ENCODE measurements at places on chromosomes 3 and 15. TPM values are rescaled to one million over a fixed set of nuclear protein-coding genes. Genes with fewer than 3 reads are reported as not detected.

- no peaks in the 10 kb centered on the region for H3K4me1 ChIP-seq
- no peaks in the 10 kb centered on the region for H3K27me3 ChIP-seq
- no peak for DNase-seq
- no peak overlapping the region for H3K4me3 ChIP-seq
- no peak overlapping the region for H3K27ac ChIP-seq
- H3K36me3 ChIP-seq: no peaks in the 10 kb centered on the region
Measured at GRCh38 chr15:38746211-38746610, 181.6 kb upstream of the RASGRP1 start.

ZNF774 gene
- 6.2 TPM for total RNA-seq

DNA sequence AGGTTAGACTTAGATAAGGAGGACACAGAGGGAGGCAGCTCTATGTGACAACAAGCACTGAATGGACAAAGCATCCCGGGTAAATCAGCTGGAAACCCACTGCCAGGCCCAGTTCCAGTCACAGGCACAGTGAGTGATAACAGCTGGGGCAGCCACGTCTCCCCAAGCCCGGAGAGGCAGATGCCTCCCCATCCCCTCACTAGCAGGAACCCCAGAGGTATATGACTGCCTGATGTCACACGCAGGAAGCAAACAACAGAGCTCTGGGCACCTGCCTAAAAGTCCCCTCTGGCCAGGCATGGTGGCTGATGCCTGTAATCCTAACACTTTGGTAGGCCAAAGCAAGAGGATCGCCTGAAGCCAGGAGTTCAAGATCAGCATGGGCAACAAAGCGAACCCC is 18.2 kb downstream of the C15orf62 start:
- no peaks in the 10 kb centered on the region for H3K36me3 ChIP-seq
- no peak for DNase-seq
- peaks cover 85% of the 10 kb centered on the region for H3K4me1 ChIP-seq
- no peaks in the 10 kb centered on the region for H3K27me3 ChIP-seq

DYNC1LI1 gene
- total RNA-seq: 30.1 TPM

MGLL gene
- total RNA-seq: 28.2 TPM

DNA sequence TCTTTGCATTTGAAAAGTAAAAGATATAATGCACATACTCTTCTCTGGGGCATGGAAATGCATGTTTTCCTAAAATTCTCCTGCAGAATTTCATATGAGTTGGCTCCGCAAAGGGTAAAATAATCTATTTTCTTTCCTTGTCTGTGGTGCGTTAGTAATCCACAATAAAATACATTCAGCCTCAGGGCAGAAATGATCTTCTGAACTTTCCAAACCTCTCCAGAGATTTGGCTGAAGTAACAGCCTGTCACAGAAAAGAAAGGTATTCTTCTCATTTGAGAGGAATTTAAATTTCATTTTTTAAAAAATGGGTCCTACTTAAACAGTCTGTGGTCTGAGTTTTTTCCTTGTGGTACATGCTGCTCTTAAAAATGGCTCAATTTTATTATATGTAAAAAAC is 182.7 kb upstream of the DCBLD2 start:
- no peak overlapping the region for H3K27ac ChIP-seq
- H3K4me1 ChIP-seq: no peaks in the 10 kb centered on the region
- no peak overlapping the region for H3K4me3 ChIP-seq
- no peaks in the 10 kb centered on the region for H3K27me3 ChIP-seq
- DNase-seq: no peak

DNA sequence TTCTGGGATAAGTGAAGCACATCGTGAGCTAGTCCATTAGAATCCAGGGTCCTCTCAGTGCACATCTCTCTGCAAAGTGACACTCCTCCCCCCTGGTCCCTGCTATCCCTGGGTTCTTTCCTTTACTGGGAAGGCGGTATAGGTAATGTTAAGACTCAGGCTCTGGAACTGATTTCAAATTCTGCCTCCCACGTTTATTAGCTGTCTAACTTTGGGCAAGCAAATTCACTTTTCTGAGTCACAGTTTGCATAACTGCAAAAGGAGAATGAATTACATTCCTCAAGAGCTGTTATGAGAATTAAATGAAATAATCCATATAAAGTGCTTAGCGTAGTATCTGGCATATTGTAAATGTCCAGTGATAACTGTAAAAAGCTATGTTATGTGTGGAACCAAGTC is 168.1 kb upstream of the LRRN1 start:
- H3K27ac ChIP-seq: no peak overlapping the region
- no peak for DNase-seq
- no peaks in the 10 kb centered on the region for H3K36me3 ChIP-seq
- no peaks in the 10 kb centered on the region for H3K4me1 ChIP-seq
- H3K4me3 ChIP-seq: no peak overlapping the region

GRCh38 chr3:20230954-20231353 is 44.9 kb upstream of the SGO1 start:
- DNase-seq: no peak
- H3K36me3 ChIP-seq: no peaks in the 10 kb centered on the region
- no peaks in the 10 kb centered on the region for H3K27me3 ChIP-seq
- no peak overlapping the region for H3K4me3 ChIP-seq
- H3K27ac ChIP-seq: no peak overlapping the region
- no peaks in the 10 kb centered on the region for H3K4me1 ChIP-seq

- H3K27me3 ChIP-seq: no peaks in the 10 kb centered on the region
- no peak overlapping the region for H3K27ac ChIP-seq
- H3K36me3 ChIP-seq: no peaks in the 10 kb centered on the region
- H3K4me3 ChIP-seq: no peak overlapping the region
Measured at GRCh38 chr3:109089265-109089664, 28.7 kb downstream of the MORC1 start.

GRCh38 chr15:73996939-73997338 is 2.4 kb downstream of the PML start:
- H3K27ac ChIP-seq: no peak overlapping the region
- peak; percentile 34 for DNase-seq
- H3K4me3 ChIP-seq: peak overlapping the region; percentile 92
- H3K36me3 ChIP-seq: no peaks in the 10 kb centered on the region
- H3K4me1 ChIP-seq: peaks cover 27% of the 10 kb centered on the region
- no peaks in the 10 kb centered on the region for H3K27me3 ChIP-seq

DNA sequence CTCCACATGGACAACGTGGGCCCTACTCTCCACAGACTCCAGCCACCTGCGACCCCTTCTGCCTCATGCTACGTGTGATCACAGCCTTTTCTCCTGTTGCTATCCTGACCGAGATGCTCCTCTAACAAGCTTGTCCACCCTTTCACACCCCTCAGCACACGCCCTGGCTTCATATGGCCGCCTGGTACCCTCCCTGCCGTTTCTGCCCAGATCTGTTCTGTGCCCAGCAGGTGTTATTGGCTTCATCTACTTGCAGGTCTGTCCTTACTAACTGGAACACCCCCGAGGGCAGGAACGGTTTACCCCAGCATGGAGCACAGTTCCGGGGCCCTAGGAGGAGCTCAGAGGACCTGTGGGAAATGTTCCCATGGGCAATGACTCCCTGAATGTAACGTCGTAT is 9.9 kb downstream of the CHAC1 start:
- no peaks in the 10 kb centered on the region for H3K27me3 ChIP-seq
- H3K4me1 ChIP-seq: peaks cover 11% of the 10 kb centered on the region
- no peak for DNase-seq
- H3K27ac ChIP-seq: no peak overlapping the region

DNA sequence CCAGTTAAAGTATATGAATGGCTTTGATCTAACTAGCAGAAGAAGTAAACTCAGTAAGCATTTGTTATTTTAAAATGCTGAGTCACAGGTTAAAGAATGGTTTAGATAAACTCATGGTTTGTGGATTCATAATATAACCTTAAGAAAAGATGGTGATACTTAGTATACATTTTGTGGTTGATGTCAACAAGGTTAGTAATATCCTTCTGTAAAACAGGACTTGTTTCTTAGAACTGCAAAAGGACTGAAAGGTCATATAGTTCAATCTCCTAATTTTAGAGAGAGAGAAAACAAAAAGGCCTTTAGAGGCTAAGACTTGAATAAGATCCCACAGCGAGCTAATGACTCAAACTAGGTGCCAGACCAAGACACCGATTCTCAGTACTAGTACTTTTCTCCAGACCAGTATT is 50.0 kb downstream of the STRIT1 start:
- no peak overlapping the region for H3K4me3 ChIP-seq
- DNase-seq: no peak
- no peaks in the 10 kb centered on the region for H3K27me3 ChIP-seq
- no peaks in the 10 kb centered on the region for H3K36me3 ChIP-seq

- no peak overlapping the region for H3K4me3 ChIP-seq
- no peaks in the 10 kb centered on the region for H3K36me3 ChIP-seq
- no peak for DNase-seq
- peaks cover 100% of the 10 kb centered on the region for H3K27me3 ChIP-seq
- H3K27ac ChIP-seq: no peak overlapping the region
- no peaks in the 10 kb centered on the region for H3K4me1 ChIP-seq
Measured at GRCh38 chr3:11915621-11916424, 69.1 kb upstream of the TAMM41 start.

SLC38A3 gene
- total RNA-seq: 0.33 TPM

DAPK2 gene
- total RNA-seq: 11.0 TPM

GRCh38 chr15:48176957-48177356 is 1.1 kb downstream of the MYEF2 start:
- H3K27me3 ChIP-seq: peaks cover 8% of the 10 kb centered on the region
- DNase-seq: no peak
- no peaks in the 10 kb centered on the region for H3K36me3 ChIP-seq
- H3K4me1 ChIP-seq: no peaks in the 10 kb centered on the region
- H3K27ac ChIP-seq: no peak overlapping the region
